ENCODE measurements at places on chromosomes 16 and 17. TPM values are rescaled to one million over a fixed set of nuclear protein-coding genes. Genes with fewer than 3 reads are reported as not detected.

GRCh38 chr16:2469399-2470233 is 1.5 kb upstream of the NTN3 start:
- no peak for DNase-seq
- H3K4me1 ChIP-seq: peaks cover 60% of the 10 kb centered on the region
- no peak overlapping the region for H3K27ac ChIP-seq

The LRRC59 gene
- total RNA-seq: 49.6 TPM

DNA sequence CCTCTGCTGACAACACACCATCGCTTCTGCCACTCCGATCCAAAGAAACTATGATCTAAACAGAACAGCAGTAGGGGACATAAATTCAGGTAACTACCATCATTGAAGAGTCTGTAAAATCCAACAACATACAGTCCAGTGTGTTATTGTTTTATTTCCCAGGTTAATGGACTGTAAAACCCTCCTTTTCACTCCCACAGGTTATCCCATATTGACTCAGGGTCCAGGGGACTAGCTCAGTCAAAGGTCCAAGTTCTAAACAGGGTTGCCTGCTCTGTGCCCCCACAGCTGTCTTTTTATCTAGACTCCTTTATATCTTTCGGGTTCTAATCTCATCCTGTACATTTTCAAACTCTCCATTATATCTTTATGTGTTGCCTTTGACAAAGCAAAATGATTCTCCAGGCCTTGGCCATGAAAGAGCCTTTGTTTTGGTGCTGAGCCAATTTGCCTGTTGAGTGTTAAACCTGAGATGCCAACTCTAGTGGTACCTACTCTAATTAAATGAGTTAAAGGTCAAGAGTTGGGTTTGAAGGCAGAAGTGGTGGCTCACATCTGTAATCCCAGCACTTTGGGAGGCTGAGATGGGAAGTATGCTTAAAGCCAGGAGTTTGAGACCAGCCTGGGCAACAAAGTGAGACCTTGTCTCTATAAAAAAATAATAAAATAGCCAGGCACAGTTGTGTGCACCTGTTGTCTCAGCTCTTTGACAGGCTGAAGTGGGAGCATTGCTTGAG is 80.5 kb downstream of the SNX11 start:
- H3K27ac ChIP-seq: no peak overlapping the region
- no peaks in the 10 kb centered on the region for H3K36me3 ChIP-seq
- H3K4me3 ChIP-seq: no peak overlapping the region
- no peak for DNase-seq

DNA sequence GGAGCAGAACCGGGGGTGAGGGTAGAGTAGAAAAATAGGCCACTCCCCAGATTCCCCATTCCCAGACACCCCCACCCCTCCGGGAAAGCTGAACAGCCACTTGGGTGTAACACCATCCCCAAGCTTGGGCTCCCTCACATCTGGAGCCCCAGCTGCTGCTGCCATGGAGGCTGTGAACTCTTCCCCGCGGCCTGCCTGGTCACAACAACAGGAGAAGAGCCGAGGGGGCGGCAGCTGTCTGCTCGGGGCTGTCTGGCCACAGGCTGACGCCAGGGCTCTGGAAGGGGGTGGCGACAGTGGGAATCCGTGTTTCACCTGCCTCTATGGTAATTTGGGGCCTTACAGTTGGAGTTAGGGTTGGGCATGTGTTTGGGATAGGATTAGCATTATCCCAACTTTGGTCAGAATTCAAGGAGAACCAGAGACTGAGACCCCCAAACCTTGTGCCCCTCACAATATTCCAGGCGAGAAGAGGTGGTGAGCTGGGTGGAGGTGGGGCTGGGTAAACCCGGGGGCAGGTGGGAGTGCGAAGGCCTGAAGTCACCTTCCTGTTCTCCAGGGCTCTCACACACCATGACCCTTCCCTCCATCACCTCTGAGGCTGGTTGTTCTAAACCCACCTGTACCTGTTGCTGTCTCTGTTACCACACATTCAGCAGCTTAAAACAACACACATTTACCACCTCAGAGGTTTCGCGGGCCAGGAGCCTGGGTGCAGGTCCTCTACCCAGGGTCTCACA is 29.7 kb upstream of the NXPH3 start:
- H3K36me3 ChIP-seq: no peaks in the 10 kb centered on the region
- no peak for DNase-seq
- no peak overlapping the region for H3K4me3 ChIP-seq
- peaks cover 5% of the 10 kb centered on the region for H3K4me1 ChIP-seq

The ABAT gene
- 3.9 TPM for total RNA-seq

GRCh38 chr17:47778184-47778635 is 43.4 kb downstream of the OSBPL7 start:
- DNase-seq: no peak
- H3K27me3 ChIP-seq: no peaks in the 10 kb centered on the region
- no peak overlapping the region for H3K4me3 ChIP-seq
- H3K36me3 ChIP-seq: no peaks in the 10 kb centered on the region
- H3K4me1 ChIP-seq: no peaks in the 10 kb centered on the region

GRCh38 chr16:83312015-83312717 is 495.6 kb upstream of the HSBP1 start:
- no peak overlapping the region for H3K4me3 ChIP-seq
- H3K27ac ChIP-seq: no peak overlapping the region
- DNase-seq: no peak
- no peaks in the 10 kb centered on the region for H3K4me1 ChIP-seq
- no peaks in the 10 kb centered on the region for H3K36me3 ChIP-seq

The CCDC43 gene
- 15.5 TPM for total RNA-seq

DNA sequence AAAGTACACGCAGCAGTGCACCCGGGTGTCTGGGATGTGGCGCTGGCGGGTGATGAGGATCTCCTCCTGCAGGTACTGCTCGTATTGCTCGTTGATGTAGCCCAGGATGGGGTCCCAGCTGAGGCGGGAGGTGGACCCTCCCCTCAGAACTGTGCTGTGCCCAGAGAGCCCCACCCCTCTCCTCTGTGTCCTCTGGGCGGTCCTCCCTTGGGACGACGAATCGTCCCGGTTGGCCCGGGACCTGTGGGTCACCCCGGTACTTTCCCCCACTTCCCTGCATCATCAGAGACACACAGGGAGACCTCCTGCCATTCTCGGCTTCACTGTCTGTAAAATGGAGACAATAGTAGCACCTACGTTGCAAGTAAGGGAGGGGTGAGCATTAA is 4.2 kb downstream of the SEPTIN12 start:
- H3K4me1 ChIP-seq: no peaks in the 10 kb centered on the region
- H3K36me3 ChIP-seq: no peaks in the 10 kb centered on the region
- no peaks in the 10 kb centered on the region for H3K27me3 ChIP-seq
- H3K27ac ChIP-seq: no peak overlapping the region

The KCNH4 gene
- total RNA-seq: not detected

The DPEP2 gene
- 2.0 TPM for total RNA-seq

GRCh38 chr16:12527071-12527470 is 276.6 kb downstream of the CPPED1 start:
- H3K4me3 ChIP-seq: no peak overlapping the region
- no peaks in the 10 kb centered on the region for H3K27me3 ChIP-seq

DNA sequence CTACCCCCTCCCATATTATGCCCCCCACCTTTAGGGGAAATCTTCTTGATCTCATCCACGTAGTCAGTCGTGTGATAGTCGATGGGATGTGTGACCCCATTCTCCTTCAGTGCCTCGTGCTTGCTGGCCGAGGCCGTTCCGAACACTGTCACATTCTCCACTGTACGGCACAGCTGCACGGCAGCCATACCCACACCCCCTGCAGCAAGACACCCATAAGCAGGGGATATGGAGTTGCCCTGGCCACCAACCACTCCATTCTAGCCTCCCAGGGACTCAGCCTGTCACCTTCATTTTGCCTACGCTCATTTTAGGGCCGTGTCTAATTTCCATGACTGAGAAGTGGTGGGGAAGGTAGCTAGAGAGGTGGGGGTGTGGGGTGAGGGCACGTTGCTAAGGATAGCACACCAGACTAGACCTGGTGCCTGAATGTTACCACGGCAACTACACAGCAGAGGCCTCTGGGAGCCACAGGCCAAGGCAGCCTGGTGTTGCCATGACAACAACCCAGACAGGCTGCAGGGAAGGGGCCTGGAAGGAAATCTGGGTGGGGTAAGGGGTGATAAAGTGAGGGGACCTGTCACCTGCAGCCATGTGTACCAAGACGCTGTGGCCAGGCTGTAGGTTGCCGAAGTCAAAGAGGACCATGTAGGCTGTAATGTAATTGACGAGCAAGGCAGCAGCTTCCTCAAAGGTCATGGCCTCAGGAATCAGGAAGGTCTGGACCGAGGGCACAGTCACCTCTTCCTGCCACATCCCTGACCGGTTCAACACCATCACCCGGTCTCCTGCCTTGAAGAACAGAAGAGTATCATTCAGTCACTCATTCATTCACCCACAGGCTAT is 4.0 kb downstream of the VAT1 start:
- peak overlapping the region; percentile 99 for H3K27ac ChIP-seq
- H3K4me1 ChIP-seq: peaks cover 71% of the 10 kb centered on the region
- H3K4me3 ChIP-seq: no peak overlapping the region
- no peak for DNase-seq
- no peaks in the 10 kb centered on the region for H3K27me3 ChIP-seq

- H3K27ac ChIP-seq: peak overlapping the region; percentile 79
- peaks cover 8% of the 10 kb centered on the region for H3K4me1 ChIP-seq
Measured at GRCh38 chr16:86222965-86223551, 287.3 kb upstream of the FOXF1 start.

The SLC47A1 gene
- total RNA-seq: 29.7 TPM

DNA sequence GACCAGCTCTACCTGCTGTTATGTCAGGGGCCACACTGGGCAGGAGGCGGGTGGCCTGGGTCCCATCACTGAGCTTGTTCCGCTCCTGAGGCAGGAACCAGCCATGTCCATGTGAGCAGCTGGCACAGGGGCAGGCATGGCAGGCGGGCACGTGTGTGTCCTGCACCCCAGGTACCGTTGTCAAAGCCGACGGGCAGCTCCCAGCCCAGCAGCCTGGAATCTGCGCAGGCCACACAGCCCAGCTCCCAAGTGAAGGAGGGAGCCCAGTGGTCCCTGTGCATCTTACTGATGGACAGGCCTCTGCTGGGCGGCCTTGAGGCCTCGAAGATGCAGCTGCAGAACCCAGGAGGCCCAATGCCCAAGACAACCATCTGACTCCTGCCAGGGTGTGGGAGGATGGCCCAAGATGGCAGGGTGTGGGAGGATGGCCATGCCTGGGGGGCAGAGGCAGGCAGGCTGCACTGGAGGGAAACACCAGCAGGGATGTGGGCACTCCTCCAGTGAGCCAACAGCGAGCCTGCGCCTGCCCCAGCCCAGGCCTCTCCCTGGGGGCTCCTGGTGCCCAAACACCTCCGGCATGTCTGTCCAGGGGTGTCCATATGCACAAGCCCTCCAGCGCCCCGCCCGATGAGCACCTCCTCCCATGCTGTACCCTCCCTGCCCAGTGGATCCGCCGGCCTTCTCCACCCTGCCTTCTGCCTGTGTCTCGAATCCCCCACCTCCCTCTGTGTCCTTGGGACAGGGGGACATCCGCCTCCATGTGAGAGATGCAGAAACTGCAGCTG is 12.8 kb downstream of the FAM83G start:
- no peaks in the 10 kb centered on the region for H3K36me3 ChIP-seq
- DNase-seq: no peak
- H3K27me3 ChIP-seq: no peaks in the 10 kb centered on the region
- H3K27ac ChIP-seq: no peak overlapping the region
- no peak overlapping the region for H3K4me3 ChIP-seq

DNA sequence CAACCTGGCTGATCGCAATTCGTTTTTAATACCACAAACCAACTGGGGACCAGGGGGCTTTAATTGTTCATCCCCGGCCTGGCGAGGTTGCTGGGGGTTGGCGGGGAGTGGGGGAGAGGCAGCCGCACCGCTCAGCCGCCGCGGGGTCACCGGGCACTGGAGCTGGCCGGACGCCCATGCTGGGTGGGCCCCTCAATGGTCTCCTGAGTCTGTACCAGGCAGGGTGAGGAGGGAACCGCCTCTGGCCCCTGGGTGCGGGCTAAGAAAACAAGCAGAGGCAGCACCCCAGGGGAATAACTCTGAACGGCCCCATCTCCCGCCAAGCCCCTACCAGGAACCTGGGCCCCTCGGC is 43.9 kb downstream of the ACTG1 start:
- DNase-seq: no peak
- peaks cover 16% of the 10 kb centered on the region for H3K4me1 ChIP-seq
- H3K36me3 ChIP-seq: no peaks in the 10 kb centered on the region
- no peak overlapping the region for H3K27ac ChIP-seq
- no peaks in the 10 kb centered on the region for H3K27me3 ChIP-seq

DNA sequence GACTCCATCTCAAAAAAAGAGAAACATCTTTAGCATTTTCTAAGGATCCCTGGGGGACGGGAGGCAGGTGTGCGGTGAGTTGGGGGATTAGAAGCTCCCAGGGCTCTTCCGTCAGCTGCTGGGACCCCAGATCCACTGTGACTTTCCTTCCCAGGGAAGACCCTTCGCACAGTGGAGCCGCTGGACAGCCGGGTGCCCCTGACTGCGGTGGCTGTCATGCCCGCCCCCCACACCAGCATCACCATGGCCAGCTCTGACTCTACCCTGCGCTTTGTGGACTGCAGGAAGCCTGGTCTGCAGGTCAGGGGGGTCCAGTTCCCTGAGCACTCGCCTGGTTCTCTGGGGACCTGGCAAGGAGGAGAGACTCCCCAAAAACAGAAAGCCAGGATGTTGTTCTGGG is 7.3 kb upstream of the SERPINF2 start:
- H3K27ac ChIP-seq: peak overlapping the region; percentile 80
- DNase-seq: no peak

GRCh38 chr16:11857161-11857560 is 5.8 kb upstream of the RSL1D1 start:
- H3K27ac ChIP-seq: no peak overlapping the region
- H3K36me3 ChIP-seq: no peaks in the 10 kb centered on the region
- DNase-seq: no peak
- no peak overlapping the region for H3K4me3 ChIP-seq

The TP53TG3 gene
- total RNA-seq: not detected

- no peak for DNase-seq
- H3K27me3 ChIP-seq: no peaks in the 10 kb centered on the region
- H3K27ac ChIP-seq: peak overlapping the region; percentile 98
- peaks cover 44% of the 10 kb centered on the region for H3K4me1 ChIP-seq
- peak overlapping the region; percentile 99 for H3K4me3 ChIP-seq
Measured at GRCh38 chr17:81511554-81511803, 1.1 kb downstream of the ACTG1 start.

The TAOK2 gene
- total RNA-seq: 33.1 TPM

- no peak overlapping the region for H3K4me3 ChIP-seq
- no peaks in the 10 kb centered on the region for H3K36me3 ChIP-seq
- no peaks in the 10 kb centered on the region for H3K4me1 ChIP-seq
- no peak overlapping the region for H3K27ac ChIP-seq
- H3K27me3 ChIP-seq: no peaks in the 10 kb centered on the region
Measured at GRCh38 chr16:64615630-64616280, 506.1 kb downstream of the CDH11 start.

GRCh38 chr16:72246423-72246822 is 74.5 kb upstream of the PMFBP1 start:
- H3K4me1 ChIP-seq: no peaks in the 10 kb centered on the region
- DNase-seq: no peak
- no peaks in the 10 kb centered on the region for H3K27me3 ChIP-seq
- H3K36me3 ChIP-seq: no peaks in the 10 kb centered on the region
